ENCODE measurements at places on chromosomes 1 and 21.

- no peak for DNase-seq
Measured at GRCh38 chr1:64323054-64323453, 119.6 kb downstream of the UBE2U start.

DNA sequence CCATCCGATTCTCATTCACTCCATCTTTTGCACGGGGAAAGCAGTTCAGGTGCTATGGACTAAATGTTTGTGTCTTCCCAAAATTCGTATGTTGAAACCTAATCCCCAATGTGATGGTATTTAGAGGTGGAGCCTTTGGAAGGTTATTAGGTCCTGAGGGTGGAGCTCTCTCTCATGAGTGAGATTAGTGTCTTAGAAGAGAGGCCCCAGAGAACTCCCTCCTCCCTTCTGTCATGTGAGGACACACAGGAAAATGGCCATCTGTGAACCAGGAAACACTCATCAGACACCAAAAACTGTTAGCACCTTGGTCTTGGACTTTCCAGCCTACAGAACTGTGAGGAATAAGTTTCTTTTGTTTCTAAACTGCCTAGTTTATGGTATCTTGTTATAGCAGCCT, 15.8 kb upstream of the CCDC190 start:
- DNase-seq, result no peak

DNA sequence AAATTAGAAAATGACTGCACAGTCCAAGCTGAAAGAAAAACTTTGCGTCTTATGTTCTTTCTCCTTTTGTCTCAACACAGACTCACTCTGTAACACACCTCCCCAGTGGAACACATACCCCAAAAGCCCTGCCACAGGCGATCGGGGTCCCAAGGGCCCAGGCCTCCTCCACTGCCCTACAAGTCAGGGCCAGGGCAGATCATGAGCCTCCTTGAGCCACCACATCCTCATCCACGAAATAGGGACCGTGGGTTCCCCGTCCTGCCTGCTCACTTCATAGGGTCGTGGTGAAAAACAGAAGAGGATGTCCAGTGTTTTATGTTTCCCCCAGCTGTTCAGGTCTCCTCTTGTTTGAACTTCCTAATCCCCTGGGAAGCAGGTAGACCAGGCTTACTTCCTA, 116.7 kb downstream of the KCNN3 start:
- DNase-seq, result no peak

GRCh38 chr1:94236630-94237290, 624 bp downstream of the ARHGAP29 start:
- no peak for DNase-seq

GRCh38 chr1:119712342-119713038, 756 bp downstream of the PHGDH start:
- DNase-seq, result no peak

DNA sequence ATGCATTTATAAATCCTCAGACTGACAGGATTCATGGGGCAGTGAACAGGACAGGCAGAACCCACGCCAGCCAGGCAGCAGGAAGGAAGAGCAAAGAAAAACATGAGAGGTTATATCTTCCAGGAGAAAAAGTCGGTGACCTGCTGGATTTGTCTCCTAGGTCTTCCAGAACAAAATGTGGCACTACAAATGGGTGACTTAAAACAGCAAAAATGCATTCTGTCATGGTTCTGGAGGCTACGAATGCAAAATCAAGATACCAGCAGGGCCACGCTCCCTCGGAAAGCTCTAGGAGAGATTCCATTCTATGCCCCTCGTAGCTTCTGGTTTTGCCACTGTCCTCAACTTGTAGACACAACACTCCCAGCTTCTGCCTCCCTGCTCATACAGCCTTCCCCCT, 63.4 kb downstream of the PSMG1 start:
- DNase-seq, result no peak

DNA sequence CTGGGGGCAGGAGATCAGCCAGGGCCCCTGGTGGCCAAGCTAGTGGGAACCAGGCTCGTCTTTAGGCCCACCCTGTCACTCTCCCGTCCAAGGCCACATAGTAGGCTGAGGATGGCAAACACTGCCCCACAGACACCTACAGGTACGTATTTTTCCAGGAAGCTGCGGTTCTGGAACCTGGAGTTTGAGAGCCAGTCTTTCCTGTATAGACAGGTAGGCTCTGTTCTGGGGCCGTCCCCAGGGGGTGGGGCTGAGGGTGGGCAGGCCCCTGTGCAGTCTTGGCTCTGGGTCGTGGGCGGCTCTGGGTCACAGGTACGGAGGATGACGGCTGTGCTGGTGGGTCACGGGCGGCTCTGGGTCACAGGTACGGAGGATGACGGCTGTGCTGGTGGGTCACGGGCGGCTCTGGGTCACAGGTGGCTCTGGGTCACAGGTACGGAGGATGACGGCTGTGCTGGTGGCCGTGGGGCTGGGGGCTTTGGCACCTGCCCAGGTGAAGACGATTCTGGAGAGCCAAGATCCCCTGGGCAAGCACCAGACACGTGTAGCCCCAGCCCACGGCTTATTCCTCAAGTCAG, 2.2 kb downstream of the PUSL1 start:
- no peak for DNase-seq

GRCh38 chr1:160474392-160475242, 48.4 kb downstream of the SLAMF6 start:
- DNase-seq, result no peak

- DNase-seq, result no peak
Measured at GRCh38 chr1:53459321-53460175, at the start of gene DMRTB1. TSS of gene DMRTB1 (plus strand) at chr1:53459399. CDS start at chr1:53459454, 55 bp downstream.

DNA sequence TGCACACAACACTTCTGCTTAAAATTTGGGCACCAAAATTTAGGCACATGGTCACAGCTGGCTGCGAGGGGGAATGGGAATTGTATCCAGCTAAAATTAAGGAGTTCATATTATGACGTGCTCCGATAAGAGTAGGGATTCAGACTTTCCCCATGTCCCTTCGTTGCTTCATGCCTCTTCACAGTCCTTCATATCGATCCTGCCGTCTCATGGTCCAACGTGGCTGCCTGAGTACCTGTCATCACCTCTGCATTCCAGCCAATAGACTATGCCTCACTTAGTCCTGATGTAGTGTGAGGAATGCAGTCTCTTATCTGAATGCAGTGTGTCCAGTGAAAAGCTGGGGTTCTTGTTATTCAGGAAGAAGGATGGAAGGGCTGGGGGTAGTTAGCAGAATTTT, 108.6 kb downstream of the SIK1 start:
- no peak for DNase-seq

GRCh38 chr1:45677751-45678245, 8.5 kb downstream of the GPBP1L1 start:
- no peak for DNase-seq
